GM13976 (cell line): ENCODE measurements at places on chromosomes 2 and 18.

DNA sequence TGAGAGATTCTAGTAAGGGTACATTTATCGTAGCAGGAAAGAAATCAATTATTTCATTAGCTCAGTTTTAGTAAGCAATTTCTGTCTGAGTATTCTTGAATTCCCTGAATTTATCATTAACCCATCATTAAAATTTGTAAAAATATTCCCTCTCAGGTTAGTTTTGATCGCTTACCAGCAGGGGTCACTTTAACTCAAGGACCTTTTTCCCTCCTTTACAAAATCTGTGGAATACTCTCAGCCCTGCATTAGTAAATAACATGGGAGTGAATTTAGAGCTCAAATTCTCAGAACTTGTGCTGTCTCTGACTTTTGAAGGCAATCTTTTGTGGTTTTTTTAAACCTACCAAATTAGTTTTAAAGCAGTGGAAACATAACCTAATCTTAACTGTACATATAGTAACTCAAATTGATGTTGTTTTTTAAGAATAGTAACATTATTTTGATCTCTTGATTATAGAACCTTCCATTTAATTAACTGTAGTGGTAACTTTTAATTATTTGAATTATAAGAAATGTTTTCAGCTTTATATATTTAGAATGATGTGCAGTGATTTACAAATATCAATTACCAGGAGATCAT is 97.2 kb downstream of the AGPS start:
- no peak for DNase-seq

GRCh38 chr2:109529532-109530449 is 84.0 kb downstream of the SEPTIN10 start:
- DNase-seq = no peak

GRCh38 chr2:231545105-231545902 is 15.1 kb upstream of the NMUR1 start:
- DNase-seq = peak; percentile 88

DNA sequence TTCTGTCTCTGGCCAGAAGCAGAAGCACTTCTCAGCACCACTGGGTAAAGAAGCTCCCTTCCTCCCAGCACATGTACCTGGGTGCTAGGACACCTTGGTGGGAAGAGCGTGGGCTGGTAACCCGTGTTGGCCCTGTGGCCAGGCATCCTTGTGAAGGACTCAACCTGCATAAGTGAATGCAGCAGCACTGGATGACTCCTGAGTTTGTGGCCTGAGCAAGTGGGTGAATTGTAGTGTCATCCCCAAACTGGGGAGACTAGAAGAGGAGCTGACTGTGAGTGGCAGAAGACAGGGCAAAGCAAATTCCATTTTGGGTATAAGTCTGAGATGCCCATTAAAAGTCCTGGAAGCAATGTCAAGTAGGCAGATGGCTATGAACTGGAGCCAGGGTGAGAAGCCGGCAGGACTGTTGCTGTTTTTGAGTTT is 63.4 kb downstream of the STAT1 start:
- no peak for DNase-seq
